ENCODE measurements at places on chromosomes 5 and 9.

GRCh38 chr9:36559036-36559695 is 13.5 kb upstream of the MELK start:
- no peak for DNase-seq

- no peak for DNase-seq
These were observed 585.2 kb downstream of the BRINP1 start for GRCh38 chr9:118784033-118784432.

DNA sequence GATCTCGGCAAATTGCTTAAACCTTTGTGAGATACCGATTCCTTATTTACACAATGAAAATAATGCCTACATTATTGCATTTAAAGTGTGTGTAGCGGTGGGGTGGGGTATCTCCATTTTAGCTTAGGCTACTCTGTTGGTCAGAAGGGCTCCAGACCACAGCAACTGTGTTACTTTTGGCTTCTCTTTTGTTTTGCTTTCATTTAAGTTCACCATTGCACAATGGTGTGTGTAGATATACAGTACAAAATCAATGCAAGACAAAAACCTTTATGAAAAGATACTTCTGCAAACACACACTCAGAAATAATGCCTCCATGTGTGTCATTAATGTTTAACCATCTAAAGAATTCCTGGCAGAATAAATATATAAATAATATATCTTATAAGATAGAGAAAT is 279.4 kb downstream of the FBXL17 start:
- DNase-seq = no peak

GRCh38 chr5:168843277-168844015 is 264.3 kb upstream of the PANK3 start:
- DNase-seq = no peak

DNA sequence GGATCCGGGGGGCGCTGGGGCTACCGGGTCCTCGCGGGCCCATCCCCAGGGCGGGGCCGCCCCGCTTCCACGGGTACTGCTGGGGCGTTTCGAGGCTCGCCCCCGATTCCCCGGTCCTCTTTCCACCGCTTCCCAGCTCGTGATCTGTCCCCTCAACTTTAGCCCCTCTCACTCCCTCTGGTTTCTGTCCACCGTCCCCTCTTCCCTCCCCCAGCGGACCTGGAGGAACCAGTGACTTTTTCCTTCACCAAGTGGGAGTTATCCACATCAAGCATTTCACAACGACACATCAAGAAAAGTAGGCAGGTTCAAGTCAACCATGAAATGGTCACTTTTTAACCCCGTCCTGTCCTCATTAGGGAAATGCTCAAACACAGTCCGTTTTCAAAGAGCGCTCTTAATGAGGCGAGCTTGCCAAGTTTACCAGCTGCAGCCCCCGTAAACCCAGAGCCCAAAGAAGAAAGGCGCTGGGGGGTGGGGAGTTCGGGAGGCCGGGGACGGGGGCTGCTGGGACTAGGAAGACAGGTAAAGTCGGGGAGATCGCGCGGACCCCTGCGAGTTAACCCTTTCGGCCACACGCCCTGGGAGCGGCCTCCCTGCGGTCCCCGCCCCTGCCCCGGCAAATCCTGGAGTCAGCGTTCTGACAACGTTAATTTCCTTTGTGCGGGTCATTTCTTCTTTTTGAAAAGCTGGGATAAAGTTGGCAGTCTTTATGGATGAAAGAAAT is 2.1 kb upstream of the NFIB start:
- DNase-seq = no peak
